ENCODE measurements at places on chromosomes 13 and 19.

- no peak overlapping the region for H3K27ac ChIP-seq
- no peaks in the 10 kb centered on the region for H3K36me3 ChIP-seq
- no peak overlapping the region for H3K4me3 ChIP-seq
- H3K27me3 ChIP-seq, result peaks cover 13% of the 10 kb centered on the region
- H3K4me1 ChIP-seq, result peaks cover 1% of the 10 kb centered on the region
- peak; percentile 42 for DNase-seq
Measured at GRCh38 chr13:43905435-43906031, 25.8 kb downstream of the LACC1 start.

GRCh38 chr19:2150794-2151338 lies 500 bp downstream of the AP3D1 start:
- H3K36me3 ChIP-seq, result no peaks in the 10 kb centered on the region
- DNase-seq, result no peak
- peaks cover 7% of the 10 kb centered on the region for H3K27me3 ChIP-seq
- H3K4me1 ChIP-seq, result peaks cover 41% of the 10 kb centered on the region

GRCh38 chr13:44697058-44697457 lies 120.9 kb upstream of the TSC22D1 start:
- no peak overlapping the region for H3K4me3 ChIP-seq
- H3K27ac ChIP-seq, result no peak overlapping the region
- H3K27me3 ChIP-seq, result peaks cover 4% of the 10 kb centered on the region
- no peaks in the 10 kb centered on the region for H3K4me1 ChIP-seq
- DNase-seq, result no peak

DNA sequence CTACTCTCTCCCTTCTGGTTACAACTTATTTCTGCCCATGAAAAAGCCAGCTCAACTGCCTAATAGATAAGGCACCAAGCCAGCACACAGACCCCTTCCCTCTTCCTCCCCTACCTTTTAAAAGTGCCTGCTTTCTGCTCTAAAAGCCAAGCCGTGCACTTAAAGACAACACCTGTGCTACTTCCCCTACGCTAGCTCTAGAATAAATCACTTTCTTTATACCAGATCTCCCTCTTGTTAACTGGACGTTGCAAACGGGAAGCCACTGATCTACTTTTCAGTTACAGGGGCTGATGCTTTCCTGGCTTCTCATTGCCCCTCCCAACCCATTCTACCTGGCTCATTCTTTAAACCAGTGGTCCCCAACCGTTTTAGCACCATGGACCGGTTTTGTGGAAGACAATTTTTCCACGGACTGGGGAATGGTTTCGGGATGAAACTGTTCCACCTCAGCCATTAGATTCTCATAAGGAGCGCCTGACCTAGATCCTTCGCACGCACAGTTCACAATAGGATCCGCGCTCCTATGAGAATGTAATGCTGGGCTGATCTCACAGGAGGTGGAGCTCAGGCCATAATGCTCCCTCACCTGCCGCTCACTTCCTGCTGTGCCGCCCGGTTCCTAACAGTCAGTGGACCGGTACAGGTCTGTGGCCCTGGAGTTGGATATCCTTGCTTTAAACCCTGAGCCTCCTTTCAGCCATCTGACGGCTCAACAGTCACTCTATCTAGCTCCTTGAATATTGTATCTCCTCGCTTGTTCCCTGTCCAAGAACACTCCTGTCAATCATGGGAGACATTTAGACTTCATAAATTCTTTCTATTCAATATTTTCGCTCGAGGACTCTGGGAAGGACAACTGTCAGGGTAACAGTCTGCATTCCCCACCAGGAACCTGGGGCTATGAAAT lies 841 bp upstream of the ZNF223 start:
- H3K27ac ChIP-seq, result peak overlapping the region; percentile 85
- H3K4me1 ChIP-seq, result peaks cover 29% of the 10 kb centered on the region
- DNase-seq, result no peak
- peak overlapping the region; percentile 95 for H3K4me3 ChIP-seq

Data from immature natural killer cell (primary cell).